ENCODE measurements at places on chromosomes 3 and 15. TPM values are rescaled to one million over a fixed set of nuclear protein-coding genes. Genes with fewer than 3 reads are reported as not detected.

Gene PEX11A
- 3.1 TPM for polyA plus RNA-seq

Gene TRH
- not detected for polyA plus RNA-seq

Gene ABHD6
- polyA plus RNA-seq: 8.6 TPM

Gene CDC25A
- polyA plus RNA-seq: 0.16 TPM

Gene FHIT
- 8.8 TPM for polyA plus RNA-seq

Gene ALDH1A2
- polyA plus RNA-seq: 0.59 TPM

Gene LINGO1
- polyA plus RNA-seq: not detected

Gene ECT2
- 4.8 TPM for polyA plus RNA-seq

Gene ZIC1
- not detected for polyA plus RNA-seq

Gene ZXDC
- 9.6 TPM for polyA plus RNA-seq

Gene CIB2
- 2.8 TPM for polyA plus RNA-seq

Gene AP4E1
- 2.3 TPM for polyA plus RNA-seq

Gene CEP97
- 3.2 TPM for polyA plus RNA-seq

Gene CKMT1B
- polyA plus RNA-seq: not detected

Gene ERC2
- not detected for polyA plus RNA-seq

DNA sequence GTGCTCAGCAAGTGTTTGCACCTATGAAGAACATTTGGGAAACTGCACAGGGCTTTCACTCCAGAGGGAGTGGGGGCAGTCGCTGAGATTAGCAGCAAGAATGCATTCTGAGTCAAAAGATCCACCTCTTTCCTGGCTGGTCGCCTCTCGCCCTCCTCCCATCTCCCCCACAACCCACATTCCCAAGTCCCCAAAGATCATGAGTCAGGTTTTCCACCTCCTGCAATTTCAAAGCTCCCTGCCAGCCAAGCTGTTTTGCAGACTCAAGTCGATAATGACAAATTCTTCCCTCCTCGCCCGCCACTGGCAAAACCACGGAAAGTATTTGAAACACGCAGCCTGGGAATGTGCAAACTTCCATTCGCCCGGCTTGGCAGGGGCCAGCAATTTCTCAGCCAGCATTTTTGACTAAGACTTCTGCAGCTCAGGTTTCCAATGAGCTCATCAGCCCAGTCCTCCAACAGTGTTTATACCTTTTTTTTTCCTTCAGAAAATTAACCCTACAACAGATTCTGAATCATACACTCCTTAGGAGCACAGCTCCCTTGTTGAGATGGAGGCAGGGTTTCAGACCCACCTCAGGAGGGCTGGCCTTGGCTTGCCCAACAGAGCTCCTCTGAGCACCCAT lies 181.4 kb downstream of the SMAD6 start:
- DNase-seq: no peak

DNA sequence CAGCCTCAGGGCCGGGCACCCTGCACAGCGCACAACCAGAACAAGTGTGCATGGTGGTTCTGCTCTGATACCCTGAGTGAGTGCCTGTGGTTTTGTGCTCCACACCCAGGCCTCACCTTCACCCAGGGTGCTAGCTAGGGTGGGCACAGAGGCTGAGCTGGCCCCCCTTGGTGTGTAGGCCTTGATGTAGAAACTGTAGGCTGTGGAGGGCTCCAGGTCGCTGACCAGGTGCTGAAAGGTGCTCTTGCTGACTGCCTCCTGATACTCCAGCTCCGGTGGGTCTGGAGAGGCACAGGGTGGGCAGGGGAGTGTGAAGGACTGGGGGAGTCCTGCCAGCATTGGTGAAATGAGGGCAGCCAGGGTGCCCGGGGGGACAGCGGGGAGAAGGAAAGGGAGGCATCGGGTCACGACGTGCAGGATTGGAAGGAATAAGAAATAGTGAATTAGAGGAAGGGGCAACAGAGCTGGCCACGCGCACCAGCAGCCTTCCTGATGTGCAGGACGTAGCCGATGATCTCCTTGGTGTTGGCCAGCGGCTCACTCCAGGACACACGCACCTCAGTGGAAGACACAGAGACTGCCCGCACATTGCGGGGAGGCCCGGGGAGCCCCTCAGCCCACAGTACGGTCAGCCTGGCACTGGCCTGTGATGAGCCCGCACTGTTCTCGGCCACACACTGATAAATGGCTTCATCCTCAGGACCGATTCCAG lies 26.6 kb downstream of the RNU5B-1 start:
- no peak for DNase-seq

- DNase-seq: no peak
Measured at GRCh38 chr15:93221759-93222158, 132.7 kb upstream of the RGMA start.

DNA sequence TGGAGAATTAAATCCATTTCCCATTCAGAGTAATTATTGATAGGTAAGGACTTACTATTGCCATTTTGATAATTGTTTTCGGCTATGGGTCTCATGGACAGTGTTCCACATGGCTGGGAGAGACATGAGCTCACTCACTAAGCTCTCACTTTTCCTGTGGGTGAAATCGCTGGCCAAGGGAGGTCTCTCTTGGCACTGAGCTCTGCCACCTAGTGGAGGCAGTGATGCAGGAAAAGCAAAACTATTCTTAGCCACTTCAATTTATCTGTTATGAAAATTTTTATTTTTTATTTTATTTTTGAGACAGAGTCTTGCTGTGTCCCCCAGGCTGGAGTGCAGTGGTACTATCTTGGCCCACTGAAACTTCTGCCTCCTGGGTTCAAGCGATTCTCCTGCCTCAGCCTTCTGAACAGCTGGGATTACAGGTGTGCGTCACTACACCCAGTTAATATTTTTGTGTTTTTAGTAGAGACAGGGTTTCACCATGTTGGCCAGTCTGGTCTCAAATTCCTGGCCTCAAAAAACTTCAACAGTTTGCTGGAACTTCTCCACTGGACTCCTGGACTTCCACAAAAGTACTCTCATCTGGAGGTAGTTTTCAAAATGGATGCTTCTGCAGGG lies 4.7 kb upstream of the RNF13 start:
- peak; percentile 36 for DNase-seq

GRCh38 chr3:138043266-138044029 lies 33.5 kb downstream of the CLDN18 start:
- DNase-seq: no peak

DNA sequence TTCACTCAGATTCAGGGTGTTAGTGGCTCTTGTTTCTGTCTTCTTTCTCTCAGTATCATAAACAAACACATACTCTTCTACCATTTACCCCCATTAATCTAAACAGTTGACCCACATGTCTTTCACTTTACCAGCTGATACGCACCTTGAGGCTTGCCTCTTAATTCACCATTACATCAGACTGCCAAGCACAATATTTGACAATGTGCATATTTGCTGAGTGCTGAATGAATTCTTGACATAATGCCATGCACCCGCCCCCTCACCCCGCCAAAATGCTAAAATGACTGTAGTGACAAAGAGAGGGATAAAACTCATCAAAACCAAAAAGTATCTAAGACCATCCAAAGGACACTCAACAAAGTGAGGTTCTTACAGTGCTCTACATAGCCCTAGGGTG lies 57.4 kb downstream of the NGLY1 start:
- no peak for DNase-seq

- DNase-seq: no peak
Measured at GRCh38 chr3:149095487-149095886, 9.2 kb upstream of the HLTF start.

DNA sequence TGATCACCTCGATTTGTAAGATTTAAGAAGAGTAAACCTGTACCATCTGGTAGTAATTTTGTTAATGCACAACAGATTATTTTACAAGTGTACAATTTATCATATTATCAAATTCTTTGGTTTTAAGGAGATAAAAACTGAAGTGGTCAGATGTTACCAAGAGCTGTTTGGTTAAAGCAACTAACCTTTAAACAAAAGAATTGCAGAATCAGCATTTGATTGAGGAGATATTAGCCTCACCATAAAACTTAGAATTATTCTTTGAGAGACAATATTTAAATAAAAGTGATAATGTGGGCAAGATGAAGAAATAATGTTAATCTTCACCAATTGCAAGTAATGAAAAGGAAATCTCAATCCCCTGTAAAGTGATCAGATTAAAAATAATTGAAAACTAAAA lies 1034.9 kb downstream of the ROBO1 start:
- DNase-seq: no peak

- no peak for DNase-seq
Measured at GRCh38 chr3:151219056-151219455, 16.0 kb upstream of the GPR171 start.

DNA sequence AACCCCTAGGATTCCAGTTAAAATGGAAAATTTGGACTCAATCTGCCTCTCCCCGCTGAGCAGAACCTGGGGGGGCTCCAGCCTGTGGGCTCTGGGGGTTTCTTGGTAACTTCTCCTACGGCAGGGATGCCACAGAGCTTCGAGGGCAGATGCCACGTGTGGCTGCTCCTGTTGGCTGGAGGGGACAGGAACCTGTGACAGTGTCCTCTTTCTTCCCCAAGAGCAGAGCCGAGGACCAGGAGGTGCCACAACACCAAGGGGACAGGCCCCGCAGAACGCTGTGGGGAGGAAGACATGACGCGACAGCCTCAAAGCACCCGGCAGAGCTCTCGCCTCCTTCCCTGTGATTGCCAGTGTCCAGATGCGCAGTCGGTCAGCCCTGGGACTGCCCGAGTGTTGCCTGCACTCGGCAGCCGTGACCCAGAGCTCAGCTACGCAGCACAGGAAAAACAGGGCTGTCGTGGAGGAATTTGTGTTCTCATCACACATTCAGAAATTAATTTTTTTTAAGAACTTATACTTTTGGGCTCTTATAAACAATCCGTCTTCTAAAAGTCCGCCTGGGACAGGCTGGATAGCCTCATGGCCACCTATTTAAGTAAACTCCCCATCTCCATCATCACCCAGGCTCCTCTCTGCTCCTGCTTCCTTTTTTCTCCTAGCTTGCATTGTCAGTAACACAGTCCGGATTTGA lies 131.9 kb upstream of the MEF2A start:
- no peak for DNase-seq

DNA sequence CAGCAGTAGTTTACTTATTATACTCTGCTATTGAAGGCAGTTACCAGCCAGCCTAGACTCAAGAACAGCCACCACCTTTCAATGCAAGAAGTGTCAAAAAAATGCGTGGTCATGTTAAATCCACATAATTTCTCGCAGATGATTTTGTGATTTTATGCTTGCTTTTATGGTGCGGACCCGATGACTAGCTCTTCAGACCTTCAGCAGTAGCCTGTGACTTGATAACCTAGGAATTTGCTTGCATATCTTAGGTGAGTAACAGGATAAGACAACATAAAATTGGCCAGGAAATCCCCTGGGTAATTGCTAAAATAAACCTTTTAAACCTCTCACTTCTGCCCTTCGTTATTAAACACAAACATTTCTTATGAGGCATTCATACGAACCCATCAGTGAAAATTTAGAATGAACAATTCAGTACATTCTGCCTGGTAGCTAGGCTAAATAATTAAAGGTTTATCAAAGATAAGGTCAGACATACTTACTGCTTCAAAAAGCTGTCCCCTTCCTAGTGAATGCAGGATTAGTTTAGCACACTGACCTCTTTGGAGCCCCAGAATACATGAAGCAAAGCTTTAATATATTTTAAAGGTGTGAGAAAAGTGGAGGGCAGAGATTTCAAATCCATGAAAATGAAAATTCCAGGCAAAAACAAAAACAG lies 798.8 kb downstream of the OTOL1 start:
- DNase-seq: no peak

- DNase-seq: no peak
Measured at GRCh38 chr3:134312873-134313846, 61.1 kb downstream of the AMOTL2 start.

GRCh38 chr3:67083277-67083676 lies 85.2 kb downstream of the KBTBD8 start:
- peak; percentile 61 for DNase-seq

DNA sequence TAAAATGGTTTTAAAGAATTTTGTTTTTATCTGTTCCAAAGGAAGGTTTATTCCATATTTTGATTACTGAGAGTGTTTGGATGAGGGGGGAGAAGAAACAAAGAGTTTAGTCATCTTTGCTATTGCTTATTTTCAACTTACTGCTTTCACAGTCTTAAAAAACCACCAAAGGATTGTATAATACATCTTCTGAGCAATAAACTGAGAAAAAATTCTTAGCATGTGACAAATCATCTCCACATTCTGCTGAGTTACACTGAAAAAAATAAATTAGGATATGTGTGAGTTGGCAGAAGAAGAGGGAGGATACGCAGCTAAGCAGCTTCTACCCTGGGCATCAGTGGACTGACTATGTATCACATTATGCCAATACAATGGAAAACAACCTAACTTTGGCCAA lies 23.2 kb upstream of the ACTC1 start:
- no peak for DNase-seq

- DNase-seq: no peak
Measured at GRCh38 chr3:31981206-31982181, at the start of the genes OSBPL10 and ZNF860. OSBPL10 (minus strand) TSS chr3:31981262; CDS start chr3:31981179, 83 bp downstream. ZNF860 (plus strand) TSS chr3:31981750; CDS start chr3:31989080, 7,330 bp downstream.

- no peak for DNase-seq
Measured at GRCh38 chr3:45029661-45030060, 3.6 kb downstream of the CLEC3B start.

DNA sequence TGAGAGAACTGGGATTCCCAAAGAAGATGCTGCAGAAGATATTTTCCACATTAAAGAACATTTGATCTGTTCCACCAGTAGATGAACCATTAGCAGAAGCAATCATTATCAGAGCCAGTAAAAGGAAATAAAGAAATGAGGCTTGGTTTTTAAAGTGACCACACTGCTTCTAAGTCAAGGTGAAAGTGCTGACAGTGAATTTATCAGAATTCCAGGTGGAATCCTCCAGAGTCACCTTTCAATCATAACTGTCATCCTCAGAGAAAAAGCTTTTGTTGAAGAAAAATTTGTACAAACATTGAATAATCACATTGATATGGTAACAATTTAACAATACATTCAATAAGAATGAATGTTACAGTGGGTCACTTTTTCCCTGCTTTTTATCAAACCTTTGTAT lies 99.8 kb downstream of the GREM1 start:
- DNase-seq: no peak

GRCh38 chr3:55544219-55544618 lies 57.1 kb upstream of the WNT5A start:
- no peak for DNase-seq

DNA sequence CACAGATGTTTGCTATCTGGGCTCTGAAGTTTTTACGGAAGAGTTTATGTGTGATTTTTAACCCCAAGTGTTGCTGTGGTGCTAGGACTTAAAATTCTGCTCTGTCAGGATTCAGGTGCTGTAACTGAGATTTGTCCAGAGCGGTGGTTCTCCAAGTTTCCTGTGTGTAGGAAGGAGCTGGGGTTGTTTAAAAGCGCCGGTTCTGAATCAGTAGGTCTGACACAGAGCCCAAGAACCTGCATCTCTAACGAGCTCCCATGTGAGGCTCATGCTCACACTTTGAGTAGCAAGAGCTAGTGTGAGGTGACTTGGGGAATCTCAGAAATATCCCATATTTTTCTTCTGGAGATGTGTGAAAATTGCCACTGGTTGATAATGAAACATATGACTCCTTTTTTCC lies 325.5 kb downstream of the SATB1 start:
- DNase-seq: no peak

DNA sequence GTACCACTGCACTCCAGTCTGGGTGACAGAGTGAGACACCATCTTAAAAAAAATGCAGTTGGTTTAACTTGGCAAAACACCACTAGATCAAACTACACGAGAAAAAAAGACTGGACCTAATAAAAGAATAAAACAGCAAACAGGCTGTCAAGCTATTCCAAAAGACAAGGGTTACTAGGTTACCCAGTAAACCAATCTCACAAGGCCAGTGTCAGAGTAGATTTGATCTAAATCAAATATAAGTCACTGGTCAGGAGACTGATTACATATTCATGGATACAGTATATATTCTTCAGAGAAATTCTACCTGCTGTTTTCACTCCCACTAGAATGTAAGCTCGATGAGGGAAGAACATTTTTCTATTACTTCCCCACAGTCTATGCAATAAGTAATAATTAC lies 2.5 kb upstream of the GANC start:
- DNase-seq: no peak

Data from immature natural killer cell (primary cell).